ENCODE measurements at places on chromosomes 7 and 10.

GRCh38 chr10:72611783-72612182, 14.1 kb downstream of the MICU1 start:
- no peak for DNase-seq

GRCh38 chr10:6231146-6231545, 28.4 kb downstream of the PFKFB3 start:
- no peak for DNase-seq

DNA sequence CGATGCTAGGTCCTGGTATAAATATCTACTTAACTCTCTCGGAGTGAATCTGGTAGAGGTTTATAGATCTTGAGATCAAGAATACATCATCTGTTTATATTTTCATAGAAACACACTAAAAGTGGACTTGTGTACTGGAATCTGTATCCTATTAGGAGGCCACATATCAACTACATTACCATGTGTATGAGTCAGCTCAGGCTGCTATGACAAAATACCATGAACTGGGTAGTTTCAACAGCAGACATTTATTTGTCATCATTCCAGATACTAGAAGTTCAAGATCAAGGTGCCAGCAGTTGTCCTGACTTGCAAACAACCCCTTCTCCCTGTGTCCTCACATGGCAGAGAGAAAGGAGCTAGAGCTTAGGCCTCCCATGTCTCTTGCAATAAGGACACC, 113.9 kb upstream of the PFKP start:
- no peak for DNase-seq

GRCh38 chr7:3910054-3910453, 609.0 kb downstream of the SDK1 start:
- DNase-seq, result no peak

DNA sequence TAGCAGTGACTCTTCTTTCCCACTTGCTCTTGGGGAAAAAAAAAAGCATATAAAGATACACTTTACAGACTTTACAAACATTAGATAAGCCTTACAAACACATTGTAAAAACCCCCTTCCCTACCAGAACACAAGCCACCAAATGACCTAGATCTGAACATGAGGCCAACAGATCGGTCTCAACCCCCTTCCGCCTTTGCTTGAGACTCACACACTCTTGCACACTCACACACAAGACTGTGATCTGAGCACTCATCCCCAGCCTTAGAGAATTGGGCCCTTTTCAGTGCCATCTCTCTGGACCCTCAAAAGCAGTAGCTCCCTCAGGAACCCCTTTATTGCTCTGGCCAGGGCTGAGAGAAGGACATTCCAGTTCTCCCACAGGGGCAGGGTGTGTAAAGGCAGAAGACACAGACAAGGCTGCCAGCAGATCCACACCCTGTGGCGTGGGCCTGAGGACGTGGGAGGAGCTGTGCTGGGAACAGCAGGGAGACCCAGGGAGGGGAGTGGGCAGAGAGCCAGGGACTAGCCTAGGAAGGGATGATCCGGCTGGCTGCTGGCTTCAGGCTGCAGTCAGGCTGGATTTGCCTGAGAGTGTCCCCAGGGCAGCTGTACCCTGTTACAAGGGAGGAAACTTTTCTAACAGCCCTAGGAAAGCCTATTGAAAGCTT, 206.7 kb downstream of the KIAA1217 start:
- no peak for DNase-seq

DNA sequence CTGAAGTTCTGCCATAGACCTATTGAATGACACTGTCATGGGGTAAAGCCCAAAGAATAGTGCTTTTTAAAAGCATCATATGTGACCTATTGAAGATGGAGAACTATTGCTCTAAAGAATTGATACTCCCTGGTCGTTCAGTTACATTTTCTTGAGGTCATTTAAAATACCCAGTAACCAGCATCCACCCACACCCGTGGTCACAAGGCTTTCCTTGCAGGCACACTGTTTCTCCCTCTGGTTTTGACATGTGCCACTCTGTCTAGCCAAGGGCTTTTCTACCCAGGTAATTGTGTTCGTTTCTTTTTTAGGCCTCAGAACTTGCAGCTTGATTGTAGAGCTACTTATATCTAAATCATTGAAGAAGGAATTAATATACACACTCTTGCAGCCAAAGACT, 68.3 kb upstream of the LYZL2 start:
- DNase-seq, result no peak

GRCh38 chr7:47132471-47132870, 449.4 kb downstream of the TNS3 start:
- DNase-seq, result no peak

- no peak for DNase-seq
Measured at GRCh38 chr10:130138479-130138866, 2.3 kb downstream of the GLRX3 start.

DNA sequence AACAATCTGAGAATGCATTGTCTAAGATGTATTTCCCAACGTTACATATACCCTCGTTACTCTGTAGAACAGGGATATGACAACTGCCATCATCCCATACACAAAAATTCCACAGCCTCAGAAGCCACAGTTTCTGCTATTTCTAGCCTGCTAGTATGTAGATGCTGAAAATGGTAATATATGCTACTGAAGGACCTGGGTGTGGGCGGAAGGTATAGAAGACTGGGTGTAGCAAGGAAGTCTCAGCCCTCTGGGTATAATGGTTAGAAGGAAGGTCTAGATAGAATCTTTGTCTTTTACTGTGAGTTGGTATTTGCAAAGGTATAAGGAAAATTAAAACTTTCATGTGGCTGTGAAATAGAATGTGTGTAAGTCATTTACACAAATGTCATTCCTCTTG, 79.2 kb upstream of the HPS1 start:
- no peak for DNase-seq

DNA sequence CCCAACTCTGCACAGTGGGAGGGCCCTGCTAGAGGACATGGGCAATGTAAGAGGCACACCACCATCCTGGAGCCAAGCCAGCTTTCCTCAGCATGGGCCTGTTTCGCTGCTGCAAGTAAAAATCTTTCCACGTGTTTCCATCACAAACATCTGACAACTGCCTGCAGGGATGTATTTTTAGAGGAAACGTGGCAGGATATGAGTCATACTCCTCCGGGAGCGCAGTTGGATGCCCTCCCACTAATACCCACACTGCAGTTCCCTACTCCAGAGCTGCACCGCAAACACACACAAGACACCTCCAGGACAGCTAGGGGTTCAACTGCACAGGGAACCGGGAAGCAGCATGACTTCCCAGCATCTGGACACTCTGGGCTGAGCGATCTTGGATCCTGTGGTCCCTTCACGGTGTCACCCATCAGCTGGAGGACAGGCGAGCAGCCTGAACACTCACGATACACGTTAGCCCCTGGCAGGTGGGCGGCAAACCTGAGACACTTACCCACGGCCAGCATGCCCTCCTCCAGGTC, 26.1 kb downstream of the PLAC9 start:
- DNase-seq, result peak; percentile 93

GRCh38 chr7:33832271-33832721, 73.0 kb upstream of the BMPER start:
- DNase-seq, result no peak

GRCh38 chr10:4851846-4852245, 25.8 kb downstream of the AKR1E2 start:
- DNase-seq, result no peak

DNA sequence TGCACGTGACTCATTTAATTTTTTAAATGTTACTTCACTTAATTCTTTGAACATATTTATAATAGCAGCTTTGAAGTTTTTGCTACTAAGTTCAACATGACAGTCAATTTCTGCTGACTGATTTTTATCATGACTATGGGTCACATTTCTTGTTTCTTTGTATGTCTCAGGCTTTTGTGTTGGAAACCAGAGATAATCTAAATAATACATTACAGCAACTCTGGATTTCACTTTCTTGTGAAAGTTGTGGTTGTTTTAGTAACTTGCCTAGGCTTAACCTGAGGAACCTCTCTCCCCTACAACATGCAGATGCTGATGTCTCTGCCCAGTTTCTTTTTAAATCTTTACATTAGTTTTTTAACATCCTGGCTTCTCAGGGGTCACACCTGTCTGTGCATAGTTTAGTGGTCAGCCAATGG, 180.8 kb downstream of the CCDC71L start:
- no peak for DNase-seq

DNA sequence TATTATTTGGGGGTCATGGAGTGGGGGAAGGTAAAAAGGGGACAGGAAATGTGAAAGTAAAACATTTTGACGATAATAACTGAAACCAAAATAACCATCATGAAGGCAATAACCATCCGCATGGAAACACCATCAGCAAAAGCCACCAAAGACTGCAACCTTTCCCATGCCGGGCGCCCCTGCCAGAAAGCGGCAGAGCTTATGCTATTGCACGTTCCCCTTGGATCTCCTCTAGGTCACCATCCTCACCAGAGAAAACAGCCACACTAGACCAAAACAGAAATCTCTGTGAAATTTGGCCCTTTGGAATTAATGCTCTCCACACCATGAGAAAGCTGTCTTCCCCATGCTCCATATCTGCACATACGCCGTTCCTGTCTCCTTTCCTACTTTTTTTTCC, 31.1 kb downstream of the DRGX start:
- no peak for DNase-seq

DNA sequence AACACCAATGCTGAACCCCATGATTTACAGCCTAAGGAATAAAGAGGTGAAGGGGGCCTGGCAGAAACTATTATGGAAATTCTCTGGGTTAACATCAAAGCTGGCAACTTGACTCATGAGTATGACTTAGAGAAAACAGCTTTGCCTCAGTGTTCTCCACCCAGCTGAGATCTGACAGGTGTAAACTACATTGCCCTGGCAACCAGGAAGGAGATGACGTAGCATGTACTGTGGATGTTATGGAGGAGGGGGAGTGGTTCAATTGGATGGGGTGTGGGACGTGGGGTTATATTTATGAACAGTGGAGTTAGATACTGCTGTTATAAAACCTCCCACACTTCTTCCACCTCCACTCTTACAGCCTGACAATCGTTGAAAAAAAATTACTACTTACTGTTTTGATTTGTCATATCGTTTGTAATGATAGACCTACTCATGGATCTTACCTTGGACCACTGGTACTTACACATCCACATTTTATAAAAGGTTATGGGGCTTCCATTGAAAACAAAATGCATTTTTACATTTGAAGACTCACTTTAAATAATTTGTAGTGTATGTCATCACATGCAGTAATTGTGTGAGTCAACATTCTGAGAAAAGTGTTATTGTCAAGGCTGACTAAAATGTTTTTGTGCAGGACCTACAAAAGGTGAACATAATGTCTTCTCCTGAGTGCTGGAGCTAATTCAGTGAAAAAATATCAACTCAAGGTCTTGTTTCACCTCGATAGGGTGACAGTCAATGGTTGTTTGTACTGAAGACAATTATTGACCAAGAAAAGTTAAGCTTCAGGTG, 6.4 kb downstream of the OR2F1 start:
- no peak for DNase-seq

GRCh38 chr10:116158036-116158435, 115.0 kb downstream of the GFRA1 start:
- DNase-seq, result no peak

GRCh38 chr10:71817831-71818655, 33.0 kb downstream of the PSAP start:
- no peak for DNase-seq

DNA sequence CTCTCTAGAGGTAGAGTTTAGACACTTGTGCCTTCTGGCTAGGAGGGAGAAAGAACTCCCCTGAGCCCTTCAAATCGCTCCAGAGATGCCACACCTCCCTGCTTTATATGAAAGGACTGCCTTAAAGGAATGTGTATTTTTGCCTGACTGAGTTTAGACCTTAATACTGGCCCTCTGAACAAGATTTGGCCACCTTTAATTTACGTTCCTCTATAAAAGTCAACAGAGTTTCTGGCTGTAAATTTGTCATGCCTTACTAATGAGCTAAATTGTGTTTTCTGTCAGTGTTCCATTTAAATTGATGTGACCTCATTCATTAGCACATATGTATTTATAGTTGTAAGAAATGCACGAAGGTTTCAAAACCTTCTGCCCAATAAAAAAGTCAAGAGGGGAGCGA, 48.0 kb downstream of the SEMA3C start:
- no peak for DNase-seq

DNA sequence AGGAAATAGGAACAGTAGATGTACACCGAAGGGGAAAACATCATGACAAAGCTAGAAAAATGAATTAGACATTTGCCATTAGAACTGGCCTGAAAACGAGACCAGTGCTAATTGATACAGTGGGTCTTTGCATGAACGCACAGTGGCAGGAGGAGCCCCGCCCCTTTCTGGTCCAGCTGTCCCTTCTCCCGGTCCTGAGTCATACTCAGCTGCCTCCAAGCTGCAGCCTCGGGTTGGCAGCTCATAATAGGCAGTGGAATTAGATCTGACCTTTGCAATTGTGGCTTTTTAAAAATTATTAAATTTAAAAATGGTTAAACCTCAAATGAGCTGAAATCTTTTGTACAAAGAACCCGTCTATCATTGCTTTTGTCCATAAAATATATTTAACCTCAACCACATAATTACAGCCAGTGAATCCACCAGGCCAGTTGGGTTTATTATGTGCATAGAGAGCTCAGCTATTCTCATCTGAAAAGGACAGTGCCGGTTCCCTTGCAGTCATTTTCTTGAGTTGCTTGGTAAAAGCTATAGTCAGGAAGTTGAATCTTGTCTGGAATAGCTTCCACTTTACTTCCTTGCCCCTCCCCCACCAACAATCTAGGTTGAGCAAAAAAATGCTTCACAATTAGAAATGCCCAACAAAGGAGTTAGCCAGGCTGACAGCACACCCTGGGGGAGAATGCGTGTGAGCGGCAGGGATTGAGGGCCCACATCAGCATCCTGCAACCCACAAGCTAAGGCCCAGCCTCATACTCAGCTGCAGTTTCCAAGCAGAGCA, 147.1 kb downstream of the BUB3 start:
- peak; percentile 7 for DNase-seq

DNA sequence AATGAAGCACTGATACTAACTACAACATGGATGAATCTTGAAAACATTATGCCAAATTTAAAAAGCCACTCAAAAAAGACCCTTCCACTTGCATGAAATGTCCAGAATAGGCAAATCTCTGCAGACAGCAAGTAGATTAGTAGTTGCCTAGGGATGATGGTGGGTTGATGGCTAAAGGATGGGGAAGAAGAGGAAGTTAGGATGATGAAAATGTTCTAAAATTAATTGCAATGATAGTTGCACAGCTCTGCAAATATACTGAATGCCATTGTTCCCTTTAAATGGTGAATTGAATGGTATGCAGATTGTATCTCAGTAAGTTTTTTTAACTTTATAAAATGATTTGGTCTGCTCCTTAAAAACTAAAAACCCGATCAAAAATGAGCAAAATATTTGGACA, 7.3 kb upstream of the LIPA start:
- DNase-seq, result peak; percentile 9

GRCh38 chr10:22244855-22245254, 27.0 kb upstream of the EBLN1 start:
- DNase-seq, result no peak
